ENCODE measurements at places on chromosomes 1 and 21.

- no peak for DNase-seq
Measured at GRCh38 chr1:25561421-25562100, 18.2 kb downstream of the LDLRAP1 start.

GRCh38 chr1:178282949-178283367 lies 189.1 kb downstream of the RASAL2 start:
- peak; percentile 59 for DNase-seq

DNA sequence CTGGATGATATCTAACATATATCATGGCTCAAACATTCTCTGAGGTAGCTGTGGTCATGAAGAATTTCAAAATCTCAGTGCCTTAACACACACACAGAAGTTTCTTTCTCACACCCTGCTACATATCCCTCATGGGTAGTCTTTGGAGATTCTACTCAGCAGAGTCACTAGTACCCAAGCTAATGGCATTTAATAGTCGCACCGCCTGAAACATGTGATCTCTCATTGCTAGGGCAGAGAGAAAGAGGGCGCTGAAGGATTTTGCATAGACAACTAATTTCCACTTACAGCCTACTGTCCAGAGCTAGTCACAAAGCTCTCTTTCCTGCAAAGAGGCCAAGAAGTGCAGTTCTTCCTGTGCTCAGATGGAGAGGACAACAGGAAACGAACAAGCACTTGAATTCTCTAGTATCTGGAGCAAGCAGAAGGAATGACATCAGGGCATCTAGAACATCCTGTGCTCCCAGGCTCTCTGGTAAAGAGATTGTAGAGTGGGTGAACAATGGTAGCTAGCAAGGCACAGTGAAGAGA lies 183.4 kb upstream of the PTBP2 start:
- DNase-seq, result peak; percentile 67

DNA sequence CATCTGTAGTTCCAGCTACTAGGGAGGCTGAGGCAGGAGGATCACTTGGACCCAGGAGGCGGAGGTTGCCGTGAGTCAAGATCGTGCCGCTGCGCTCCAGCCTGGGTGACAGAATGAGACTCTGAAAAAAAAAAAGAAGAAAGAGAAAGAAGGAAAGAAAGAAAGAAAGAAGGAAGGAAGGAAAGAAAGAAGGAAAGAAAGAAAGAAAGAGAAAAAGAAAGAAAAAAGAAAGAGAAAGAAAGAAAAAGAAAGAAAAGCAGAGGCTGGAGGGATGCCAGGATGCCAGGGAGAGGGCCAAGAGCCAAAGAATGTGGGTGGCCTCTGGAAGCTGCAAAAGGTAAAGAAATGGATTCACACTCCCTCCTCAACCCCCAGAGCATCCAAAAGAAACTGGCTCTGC lies 8.2 kb upstream of the KCNE2 start:
- DNase-seq, result no peak

- DNase-seq, result peak; percentile 41
Measured at GRCh38 chr1:151953409-151954094, 40.1 kb downstream of the S100A10 start.

DNA sequence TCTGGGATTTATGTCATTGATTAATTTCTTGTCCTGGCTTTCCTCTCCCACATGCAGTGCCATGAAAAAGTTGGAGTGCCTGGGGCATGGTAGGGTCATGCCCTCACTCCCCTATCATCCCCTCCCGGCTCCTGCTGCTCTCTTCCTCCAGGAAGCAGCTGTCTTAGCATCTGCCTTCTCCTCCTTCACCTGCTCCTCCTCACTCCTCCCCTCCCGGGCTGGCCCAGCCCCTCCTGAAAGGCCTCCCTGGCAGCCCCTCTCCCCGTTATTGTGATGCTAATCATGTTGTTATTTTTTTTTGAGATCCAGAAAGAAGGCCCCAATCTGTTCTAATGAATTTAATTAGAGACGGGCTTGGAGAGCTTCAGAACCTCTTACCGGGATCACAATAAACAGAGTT lies 36.3 kb upstream of the NFASC start:
- no peak for DNase-seq

- DNase-seq, result peak; percentile 26
Measured at GRCh38 chr21:26736449-26736848, 108.8 kb downstream of the ADAMTS1 start.

- DNase-seq, result peak; percentile 50
Measured at GRCh38 chr1:106952776-106953175, 103.7 kb upstream of the PRMT6 start.

- DNase-seq, result no peak
Measured at GRCh38 chr1:195715652-195716051, 892.6 kb downstream of the KCNT2 start.

GRCh38 chr21:38544661-38545060 lies 46.4 kb upstream of the ERG start:
- DNase-seq, result peak; percentile 68

- no peak for DNase-seq
Measured at GRCh38 chr1:99992760-99993467, 23.1 kb downstream of the SLC35A3 start.

DNA sequence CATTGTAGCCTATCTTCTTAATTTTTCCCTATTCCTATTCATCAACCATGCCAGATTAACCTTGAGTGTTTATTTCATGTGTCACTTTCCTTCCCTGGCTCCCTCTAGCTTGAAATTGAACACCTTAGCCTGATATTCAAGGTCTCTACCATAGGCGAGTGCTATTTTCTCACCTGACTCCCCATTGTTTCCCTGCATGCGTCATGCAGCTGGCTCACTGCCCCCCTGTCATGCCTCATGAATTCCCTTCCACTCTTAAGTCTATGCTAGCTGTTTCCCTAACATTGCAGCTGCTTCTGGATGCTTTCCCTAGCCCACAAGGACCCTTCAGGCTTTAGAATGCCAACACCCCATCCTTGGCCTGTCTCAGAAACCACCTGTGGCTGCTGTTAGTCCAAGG lies 56.7 kb upstream of the CD1D start:
- DNase-seq, result peak; percentile 96

DNA sequence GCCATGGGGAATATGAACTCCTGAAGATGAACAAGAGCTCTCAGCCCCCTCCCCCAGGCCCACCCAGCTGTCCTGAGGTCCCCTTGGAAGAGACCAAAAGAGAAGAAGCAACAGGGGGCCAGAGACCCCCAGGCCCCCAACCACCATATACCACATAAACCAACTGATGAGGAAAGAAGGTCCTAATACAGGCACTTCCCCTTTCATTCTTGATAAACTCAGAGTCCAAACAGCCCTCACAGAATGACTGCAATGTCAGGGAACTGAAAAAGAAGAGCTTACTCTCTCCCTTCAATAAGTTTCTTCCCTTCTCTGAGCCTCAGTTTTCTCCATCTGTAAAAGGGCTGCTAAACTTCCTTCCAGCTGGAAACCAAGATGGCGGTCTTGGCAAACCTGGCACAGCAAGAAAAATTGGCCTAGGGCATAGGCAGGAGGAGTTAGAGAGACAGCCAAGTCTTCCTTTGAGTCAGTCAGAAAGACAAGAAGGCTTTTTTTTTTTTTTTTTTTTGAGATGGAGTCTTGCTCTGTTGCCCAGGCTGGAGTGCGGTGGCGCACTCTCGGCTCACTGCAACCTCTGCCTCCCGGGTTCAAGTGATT lies 90.5 kb downstream of the VWA5B1 start:
- DNase-seq, result no peak

DNA sequence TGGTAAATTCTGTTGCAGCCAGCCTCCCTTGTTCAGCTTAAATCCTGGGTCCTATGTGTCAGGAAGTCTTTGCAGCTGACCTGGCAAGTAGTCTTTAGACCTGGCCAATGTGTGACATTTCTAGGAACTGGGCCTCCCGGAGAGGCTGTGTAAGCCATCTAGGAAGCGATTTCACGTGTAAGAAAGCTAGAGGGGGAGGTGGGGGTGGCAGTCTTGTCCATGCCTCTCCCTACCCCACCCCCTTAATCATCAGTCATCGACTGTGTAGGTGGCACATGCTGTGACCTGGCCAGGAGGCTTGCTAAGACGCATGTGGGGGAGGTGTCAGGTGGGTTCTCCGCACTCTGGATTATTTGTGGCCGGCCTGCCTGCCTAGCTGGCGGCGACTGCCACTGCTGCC lies 8.4 kb downstream of the C1orf226 start:
- DNase-seq, result no peak

GRCh38 chr1:51981555-51981954 lies 8.9 kb downstream of the RAB3B start:
- DNase-seq, result no peak

DNA sequence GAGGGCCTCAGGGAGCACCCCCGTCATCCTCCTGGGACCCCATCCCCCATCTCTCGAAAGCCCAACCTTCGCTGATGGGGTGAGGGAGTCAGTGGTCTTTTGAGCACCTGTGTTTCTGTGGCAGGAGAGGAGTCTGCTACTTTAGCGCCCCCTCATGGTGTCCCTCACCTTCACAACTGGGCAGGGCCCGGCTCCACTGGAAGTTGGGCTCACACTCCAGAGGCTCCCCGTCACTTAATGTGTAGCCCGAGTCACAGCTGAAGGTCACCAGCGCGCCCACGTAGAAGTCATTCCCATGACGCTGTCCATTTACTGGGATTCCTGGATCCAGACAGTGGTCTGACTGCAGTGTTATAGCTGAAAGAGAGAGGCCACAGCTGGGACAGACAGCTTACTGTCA lies 139.5 kb upstream of the HMGB4 start:
- DNase-seq, result no peak

- peak; percentile 49 for DNase-seq
Measured at GRCh38 chr1:229579059-229579673, 20.7 kb upstream of the ABCB10 start.

DNA sequence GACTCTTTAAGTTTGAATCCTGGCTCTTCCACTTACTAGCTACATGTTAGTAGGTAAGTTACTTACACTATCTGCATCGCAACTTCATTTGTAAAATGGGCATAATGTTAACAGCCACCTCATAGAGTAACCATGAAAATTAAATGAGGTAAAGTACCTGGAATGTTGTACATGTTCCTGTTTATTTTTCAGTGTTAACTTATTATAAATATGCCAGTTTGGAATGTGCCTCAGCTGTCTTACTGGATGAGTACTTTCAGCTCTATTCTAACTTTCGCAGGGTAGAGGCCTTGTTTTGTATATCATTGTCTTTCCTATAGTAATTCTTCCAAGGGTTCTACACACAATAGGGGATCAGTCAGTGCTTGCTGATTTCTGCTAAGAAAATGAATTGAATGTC lies 167.4 kb downstream of the DUSP10 start:
- DNase-seq, result peak; percentile 19

DNA sequence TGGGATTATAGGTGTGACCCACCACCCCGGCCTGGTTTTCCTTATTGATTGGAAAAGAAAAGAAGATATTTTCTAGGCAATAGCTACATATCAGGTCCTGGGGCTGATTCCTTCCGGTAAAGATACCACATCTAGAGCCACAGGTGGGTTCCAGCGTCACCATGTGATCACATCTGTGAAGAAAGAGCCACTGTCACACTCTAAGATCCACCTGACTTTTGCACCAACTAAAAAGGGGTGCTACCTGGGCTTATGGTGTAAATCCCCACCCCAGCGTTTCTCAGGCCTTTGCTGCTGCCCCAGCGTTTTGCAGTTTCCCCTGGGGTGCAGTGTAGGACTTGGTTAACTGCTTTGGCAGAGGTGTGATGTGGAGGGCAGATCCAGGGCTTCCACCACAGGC lies 22.3 kb upstream of the PDE9A start:
- DNase-seq, result no peak

- no peak for DNase-seq
Measured at GRCh38 chr1:67739361-67739760, 54.4 kb downstream of the GADD45A start.

DNA sequence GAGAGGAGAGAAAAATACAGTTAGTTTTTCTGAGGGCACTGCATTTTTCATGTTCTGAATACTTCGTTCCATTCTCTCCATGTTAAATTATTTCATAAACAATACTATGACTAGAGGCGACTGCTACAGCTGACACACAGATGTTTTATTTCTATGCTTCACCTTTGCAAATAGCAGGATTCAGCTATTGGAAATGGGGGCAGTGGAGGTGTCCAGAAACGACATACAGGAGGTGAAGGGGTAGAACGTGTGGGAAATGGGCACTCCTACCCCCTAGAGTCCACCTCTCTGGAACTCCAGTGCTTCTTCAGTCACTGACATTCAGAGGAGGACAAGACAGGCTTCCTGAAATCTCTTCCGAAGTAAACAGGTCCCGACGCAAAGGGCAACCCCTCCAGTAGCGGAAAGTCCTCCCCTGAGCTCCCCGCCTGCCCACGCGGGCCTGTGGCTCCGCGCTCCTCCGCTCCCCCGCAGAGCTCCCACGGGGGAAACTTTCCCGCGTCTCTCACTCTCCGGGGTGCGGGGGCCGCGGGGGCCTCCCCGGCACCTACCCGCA lies 480 bp downstream of the DPYD start:
- peak; percentile 28 for DNase-seq

- DNase-seq, result no peak
Measured at GRCh38 chr1:86915737-86916235, 1.4 kb downstream of the HS2ST1 start.

DNA sequence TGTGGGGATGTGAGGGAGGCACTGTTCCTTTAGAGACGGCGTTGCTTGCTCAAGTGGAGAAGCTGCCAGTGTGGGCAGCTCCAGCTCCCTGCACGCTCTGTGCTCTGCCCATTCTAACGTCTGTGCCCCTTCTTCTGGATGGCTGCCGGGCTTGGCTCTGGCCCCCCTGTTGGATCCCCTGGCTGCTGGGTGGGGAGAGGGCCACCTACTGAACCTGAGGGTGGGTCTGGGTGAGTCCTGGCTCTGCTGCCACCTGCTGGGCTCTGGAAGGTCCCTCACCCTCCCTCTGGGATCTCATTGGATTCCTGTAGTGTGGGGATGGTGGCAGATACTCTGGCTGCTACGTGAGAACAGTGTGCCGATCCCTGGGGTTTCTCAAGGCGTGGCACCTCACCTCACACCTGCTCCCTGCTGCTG lies 5.0 kb downstream of the PFKL start:
- DNase-seq, result peak; percentile 63

DNA sequence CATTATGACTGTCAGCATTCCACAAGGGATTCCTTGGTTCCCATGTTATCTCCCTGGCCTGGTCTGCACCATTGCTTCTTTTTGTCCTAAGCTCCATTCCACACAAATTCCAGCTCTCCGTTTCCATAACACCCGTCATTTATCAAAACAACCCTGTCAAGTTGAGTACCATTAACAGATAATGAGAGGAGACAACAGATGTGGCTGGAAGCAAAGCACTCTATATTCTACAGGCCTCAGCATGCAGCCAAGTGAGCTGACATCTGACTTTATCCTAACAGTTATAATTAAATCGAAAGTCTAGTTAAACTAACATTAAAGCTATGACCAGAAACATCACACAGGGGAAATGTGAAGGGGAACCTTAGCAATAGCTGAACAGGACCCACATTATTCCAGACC lies 110.4 kb downstream of the RERE start:
- DNase-seq, result peak; percentile 25
